ENCODE measurements at places on chromosomes 4 and X.

GRCh38 chr4:108172753-108173598 is 4.2 kb upstream of the LEF1 start:
- no peak for DNase-seq

GRCh38 chr4:14196131-14196530 is 568.6 kb upstream of the BOD1L1 start:
- no peak for DNase-seq

GRCh38 chrX:70049925-70050324 is at the start of gene AWAT2:
AWAT2 (minus strand) TSS chrX:70049938; CDS start chrX:70049932, 6 bp downstream.
- no peak for DNase-seq

- DNase-seq = no peak
These were observed 90.6 kb upstream of the CBR4 start for GRCh38 chr4:169100670-169101101.

DNA sequence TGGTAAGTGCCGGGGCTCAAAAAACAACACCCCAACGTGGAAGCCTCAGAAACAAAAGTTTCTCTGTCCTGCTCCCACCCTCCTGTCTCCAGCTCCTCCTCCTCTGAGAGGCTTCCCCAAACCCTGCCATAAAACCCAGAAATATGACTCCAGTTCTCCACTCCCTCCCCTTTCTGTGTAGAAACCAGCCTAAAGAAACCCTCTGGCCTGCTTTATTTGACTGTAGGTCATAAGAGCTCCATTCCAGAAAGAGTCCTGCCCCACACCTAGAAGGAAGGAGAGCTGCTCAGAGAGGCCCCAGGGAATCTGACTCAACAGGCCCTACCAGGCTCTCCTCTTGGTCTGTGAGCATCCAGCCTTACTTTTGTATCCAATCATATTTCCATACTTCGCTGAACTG is 872 bp upstream of the S100P start:
- no peak for DNase-seq

DNA sequence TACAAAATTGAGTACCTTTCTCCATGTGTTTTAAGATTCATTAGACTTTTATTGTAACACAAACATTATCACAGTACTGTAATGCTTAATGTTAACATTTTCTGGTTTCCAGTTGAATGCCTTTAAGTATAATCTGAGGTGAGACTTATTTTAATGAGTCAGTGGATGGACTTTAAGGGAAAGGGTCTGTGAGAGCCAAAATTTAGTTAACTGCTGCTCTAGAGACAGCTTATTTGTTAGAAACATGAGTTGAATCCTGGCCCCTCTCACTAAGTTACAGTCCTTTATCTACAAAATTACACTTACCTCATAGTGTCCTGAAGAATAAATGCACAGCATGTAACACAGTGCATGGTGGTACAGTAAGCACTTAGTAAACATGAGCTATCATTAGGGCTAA is 66.0 kb downstream of the PGRMC2 start:
- no peak for DNase-seq

DNA sequence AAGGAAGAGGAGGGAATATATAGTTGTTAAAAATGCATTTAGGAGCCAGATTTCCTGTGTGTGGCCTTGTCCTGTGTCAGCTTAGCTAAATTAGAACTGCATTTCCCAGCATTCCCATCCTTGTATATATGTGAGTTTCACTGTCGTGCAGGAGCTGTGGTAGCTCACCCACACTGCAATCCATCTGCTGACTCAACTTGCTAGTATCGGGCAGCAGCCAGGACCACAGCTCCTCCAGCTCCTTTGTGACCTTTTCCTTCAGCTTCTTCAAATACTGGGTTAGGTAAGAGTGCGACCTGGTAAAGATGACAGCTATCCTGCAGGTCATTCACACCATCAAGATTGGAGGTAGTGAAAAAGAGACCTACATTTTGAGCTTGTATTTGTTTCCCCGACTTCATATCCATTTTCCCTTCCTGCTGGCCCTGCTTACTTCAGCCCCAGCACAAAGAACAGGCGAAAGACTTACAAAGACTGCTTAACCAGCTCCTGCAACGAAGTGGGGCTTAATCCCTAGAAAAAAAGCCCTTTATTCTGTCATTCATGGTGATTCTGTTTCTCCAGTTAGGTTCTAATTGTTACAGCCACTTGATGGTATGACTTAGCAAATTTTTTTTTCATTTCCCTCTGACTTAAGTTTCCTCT is 11.4 kb downstream of the ASIC5 start:
- DNase-seq = no peak

- no peak for DNase-seq
These were observed 403.0 kb upstream of the HS3ST1 start for GRCh38 chr4:11831739-11832138.

DNA sequence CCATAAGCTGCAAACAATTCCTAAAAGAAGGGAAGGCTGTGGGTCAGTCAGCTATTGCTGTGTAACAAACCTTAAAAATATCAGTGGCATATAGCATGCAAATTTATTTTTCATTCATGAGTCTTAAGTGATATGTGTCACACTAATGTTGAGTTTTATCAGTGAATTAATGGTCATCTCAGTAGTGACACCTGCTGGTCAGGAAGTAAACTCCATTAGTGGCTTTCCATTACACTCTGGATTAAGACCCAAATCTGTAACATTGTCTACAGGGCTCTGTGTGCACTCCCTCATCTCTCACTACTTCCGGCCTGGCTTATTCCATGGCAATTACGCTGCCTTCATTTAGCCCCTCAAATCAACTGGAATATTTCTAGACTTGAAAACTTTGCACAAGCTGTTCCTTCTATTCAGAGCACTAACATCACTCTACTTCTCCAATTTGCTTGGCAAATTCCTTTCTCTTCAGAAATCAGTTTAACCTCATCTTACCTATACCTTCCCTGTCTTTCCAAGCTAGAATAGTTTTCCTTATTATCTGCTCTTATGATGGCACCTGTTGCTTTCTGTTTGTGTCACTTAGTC is 217.3 kb upstream of the TAPT1 start:
- no peak for DNase-seq

GRCh38 chrX:23904096-23904495 is 3.6 kb downstream of the APOO start:
- DNase-seq = no peak

DNA sequence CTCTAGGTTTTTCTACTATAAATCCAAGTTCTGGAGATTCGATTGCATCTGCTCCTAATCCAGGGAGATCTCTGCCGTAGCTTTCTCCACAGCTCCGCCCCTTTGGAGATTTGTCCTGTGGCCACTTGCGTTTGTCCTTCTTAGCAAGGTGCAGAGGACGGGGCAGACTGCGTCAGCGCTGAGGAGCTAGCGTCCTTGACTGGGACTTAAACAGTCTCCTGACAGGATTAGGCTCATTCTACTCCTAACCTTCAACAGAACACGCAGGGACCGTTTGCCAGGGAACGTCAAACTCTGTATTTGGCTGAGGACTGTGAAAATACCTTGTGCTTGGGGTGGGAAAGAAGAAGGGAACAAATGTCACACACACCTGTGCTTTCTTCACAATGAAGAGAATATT is 38.6 kb downstream of the SORBS2 start:
- no peak for DNase-seq

- DNase-seq = no peak
These were observed 17.1 kb downstream of the FBXO8 start for GRCh38 chr4:174266416-174266815.

DNA sequence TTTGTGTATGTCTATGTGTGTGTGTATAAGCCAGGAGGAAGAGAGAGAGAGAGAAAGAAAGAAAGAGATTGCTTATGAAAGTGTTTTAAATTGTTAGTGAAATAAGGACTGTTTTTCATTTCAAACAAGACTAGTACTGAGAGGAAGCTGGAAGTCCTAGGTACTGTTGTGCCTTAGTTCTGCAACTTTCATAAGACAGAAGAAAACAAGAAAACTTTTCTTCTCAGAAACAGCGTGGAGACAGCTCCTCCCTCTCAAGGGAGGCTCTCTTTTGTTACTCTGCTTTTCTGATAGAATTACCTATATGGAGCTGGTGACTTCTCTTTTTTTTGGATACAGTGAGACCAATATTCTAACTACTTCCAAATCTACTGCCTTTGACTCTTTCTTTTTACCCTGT is 62.5 kb downstream of the BANK1 start:
- DNase-seq = no peak

- no peak for DNase-seq
These were observed 78.2 kb upstream of the PRSS48 start for GRCh38 chr4:151198748-151199147.

GRCh38 chr4:152380185-152380584 is 155.7 kb downstream of the FBXW7 start:
- DNase-seq = no peak

DNA sequence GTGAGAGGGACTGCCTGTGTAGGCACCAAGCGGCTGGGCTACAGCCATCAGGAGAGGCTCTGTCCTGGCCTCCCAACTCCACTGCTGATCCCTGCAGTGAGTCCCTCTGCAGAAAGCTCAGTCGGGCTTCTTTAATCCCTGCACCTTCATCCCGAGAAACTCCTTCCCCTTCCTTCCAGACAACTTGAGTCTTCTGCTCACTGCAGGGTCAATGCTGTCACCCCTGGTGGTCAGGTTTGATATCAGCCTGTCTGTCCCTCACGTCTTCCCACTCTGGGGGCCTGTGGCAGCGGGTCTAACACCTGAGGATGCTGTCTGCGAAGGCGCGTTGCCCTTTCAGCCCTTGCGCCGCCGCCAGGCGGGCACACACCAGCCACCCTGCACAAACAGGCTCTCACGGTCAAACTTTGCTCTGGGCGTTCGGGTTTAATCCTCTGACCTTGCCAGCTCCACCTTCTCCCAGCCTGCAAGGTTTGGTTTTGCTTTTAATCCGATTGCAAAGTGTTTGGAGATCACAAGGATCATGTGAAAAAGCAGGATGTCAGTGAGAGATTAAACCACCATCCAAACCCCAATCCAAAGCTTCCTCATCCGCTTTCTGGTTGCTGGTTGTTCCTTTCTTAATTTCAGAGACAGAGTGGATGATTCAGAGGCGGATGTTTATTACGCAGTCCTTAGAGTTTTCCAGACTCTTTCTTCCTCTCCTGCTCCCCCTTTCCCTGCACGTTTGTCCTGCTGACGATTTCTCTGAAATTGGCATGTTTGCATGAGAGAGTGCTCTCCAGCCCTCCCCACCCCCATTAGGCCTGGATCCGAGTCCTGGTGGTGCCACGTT is 74.8 kb upstream of the SLC34A2 start:
- no peak for DNase-seq

All from stimulated activated CD8-positive, alpha-beta memory T cell treated with anti-CD3 and anti-CD28 coated beads, Interleukin-2, amount 100 ng/mL, for 1 hour (primary cell).